ENCODE measurements at places on chromosomes 2 and 18.

DNA sequence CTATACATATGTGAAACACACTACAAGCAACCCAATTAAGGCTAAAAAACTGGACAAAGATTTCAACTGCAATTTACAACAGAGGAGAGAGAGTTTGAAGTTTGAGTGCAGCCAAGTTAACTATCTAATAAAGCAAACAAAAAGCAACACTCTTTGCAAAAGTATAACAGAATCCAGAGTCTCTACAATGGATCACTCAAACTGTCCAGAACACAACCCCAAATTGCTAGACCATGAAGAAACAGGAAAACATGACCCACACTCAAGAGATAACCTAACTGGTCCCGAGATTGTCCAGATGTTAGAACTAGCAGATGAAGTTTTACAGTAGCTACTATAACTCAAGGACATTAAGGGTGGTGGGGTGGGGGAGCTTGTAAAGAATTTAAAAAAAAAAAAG is 14.8 kb downstream of the ABHD3 start:
- no peak for DNase-seq

DNA sequence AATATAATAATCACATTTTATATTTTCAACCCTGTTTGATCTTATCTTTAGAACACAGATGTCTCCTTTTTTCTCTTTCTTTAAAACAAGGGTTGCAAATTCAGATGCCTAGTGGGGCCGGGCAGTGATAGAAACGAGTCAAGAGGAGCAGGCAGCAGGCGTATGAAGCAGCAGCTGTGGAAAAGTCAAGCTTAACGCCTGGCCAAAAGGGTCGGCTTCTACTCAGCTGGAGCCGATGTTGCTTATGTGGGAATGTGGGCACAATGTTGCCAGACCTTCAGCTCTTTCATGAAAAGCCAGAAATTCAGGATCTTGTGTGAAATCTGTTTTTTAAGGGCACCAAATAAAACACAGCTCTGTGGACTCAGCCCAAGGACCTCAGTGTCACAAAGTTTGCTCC is 642.7 kb downstream of the ARHGAP15 start:
- DNase-seq = no peak

DNA sequence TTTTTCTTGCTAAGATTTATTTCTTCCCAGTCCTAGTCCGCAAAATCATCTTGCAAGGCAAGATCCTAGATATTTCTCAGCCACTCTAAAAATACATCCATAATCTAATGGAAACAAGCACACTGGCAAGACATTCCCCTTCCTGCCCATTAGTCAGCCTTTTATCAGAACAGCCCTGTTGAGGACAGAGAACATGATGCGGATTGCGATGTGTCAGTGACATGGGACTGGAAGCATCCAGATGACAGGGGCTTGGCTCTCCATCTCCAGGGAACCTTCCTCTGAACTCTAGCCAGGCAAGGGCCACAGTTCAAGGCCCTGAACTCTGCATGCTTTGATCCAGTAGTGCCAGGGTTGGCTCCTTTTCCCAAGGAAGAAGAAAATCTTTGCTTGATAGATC is 70.0 kb downstream of the VSNL1 start:
- DNase-seq = no peak

GRCh38 chr2:134505446-134505845 is 213.4 kb downstream of the TMEM163 start:
- DNase-seq = no peak
